ENCODE measurements at places on chromosomes 1 and 21.

GRCh38 chr1:116330342-116330652 is 42.7 kb upstream of the ATP1A1 start:
- no peak for DNase-seq

DNA sequence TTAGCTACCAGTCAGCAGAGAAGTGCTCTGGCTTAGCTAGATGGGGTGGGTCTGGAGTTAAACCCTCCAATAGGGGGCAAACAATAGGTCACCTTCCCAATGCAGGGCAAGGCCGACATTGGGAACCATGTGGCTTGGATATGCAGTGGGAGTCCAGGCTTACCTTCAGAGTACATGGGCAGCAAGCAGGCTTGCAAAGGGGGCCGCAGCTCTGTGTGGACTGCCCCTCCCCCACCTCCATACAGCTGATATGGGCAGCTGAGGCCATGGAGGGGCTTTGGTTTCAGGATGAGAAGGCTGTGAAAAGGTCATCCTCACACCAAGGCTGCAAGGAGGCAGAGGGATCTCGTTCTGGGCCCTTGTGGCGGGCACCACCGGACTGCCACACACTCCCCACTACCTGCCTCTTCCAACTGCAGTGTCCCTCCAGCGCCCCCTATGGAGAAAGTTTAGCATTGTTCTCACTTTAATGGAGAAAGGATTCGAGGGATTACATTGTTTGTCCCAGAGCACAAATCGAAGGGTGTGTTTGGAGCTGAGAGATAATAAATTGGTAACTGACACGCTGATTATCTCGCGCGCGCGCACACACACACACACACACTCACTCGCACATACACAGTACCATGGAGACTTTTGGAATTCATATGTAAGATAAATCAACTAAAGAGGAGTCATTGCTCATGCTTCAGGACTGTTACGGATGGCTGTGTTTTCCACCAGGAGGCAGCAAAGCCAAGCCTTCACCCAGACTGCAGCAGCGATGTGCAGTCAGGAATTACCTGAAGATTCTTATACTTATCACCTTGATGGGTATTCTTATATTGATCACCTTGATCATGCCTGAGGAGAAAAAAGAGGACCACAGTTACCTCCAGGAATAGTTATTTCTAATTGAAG is 7.0 kb upstream of the SMCP start:
- no peak for DNase-seq

DNA sequence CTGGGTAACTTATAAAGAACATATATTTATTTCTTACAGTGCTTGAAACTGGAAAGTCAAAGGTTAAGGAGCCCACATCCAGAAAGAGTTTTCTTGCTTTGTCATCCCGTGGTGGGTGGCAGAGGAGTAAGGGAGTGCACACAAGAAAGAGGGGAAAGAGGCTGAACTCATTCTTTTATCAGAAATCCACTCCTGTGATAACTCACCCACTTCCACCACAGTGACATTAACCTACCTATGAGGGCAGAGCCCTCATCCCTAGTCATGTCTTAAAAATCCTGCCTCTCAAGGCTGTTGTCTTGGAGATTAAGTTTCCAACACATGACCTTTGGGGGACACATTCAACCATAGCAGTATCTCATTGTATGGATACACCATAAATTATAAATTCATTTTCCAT is 32.5 kb upstream of the RGS4 start:
- no peak for DNase-seq

- no peak for DNase-seq
Observed at GRCh38 chr1:207172321-207172720, 68.3 kb downstream of the C4BPA start.

- DNase-seq: no peak
Observed at GRCh38 chr1:6235296-6235677, 477 bp downstream of the ICMT start.

DNA sequence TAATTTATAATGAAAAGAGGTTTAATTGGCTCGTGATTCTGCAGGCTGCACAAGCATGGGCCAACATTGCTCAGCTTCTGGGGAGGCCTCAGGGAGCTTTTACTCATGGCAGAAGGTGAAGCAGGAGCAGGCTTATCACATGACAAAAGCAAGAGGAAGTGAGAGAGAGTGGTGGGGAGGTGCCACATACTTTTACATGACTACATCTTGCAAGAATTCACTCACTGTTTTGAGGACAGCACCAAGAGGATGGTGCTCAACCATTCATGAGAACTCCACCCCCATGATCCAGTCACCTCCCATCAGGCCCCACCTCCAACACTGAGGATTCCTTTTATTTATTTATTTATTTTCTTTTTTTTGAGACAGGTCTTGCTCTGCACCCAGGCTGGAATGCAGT is 5.5 kb upstream of the PLEKHM2 start:
- DNase-seq: no peak

DNA sequence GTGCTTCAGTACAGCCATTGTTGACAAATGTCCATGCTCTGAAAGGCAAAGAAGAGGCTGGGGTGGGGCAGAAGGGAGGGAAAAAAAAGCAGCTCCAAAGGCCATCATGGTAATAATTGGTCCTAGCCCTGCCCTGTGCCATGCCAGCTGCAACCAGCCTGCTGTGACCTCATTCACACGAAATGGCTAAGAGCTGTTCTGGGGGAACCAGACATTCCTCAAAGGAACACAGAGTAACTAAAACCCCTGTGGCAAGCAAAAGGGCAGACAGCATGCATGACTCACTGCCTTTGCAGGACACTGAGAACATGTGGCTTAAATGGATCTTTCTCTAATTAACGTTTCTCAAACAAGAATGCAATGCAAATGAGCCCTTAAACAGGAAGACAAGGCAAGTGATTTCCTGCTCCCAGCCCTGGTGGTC is 42.3 kb downstream of the STYXL2 start:
- no peak for DNase-seq

DNA sequence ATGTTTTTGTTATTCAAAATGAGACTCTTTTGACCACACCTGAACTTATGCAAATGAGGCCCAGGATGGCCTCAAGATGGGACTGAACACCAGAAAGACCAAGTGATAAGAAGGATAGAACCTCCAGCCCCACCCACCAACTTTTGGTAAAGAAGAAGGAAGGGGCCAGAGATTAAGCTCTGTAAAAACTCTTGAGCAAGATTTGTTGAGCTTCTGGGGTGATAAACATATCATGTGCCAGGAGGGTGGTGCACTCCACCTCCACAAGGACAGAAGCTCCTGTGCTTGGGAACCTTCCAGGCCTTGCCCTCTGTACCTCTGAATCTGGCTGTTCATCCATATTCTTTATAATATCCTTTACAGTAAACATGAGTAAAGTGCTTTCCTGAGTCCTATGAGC is 5.3 kb downstream of the RSPH1 start:
- no peak for DNase-seq

GRCh38 chr1:65388908-65389695 is 31.4 kb upstream of the LEPR start:
- DNase-seq: no peak

DNA sequence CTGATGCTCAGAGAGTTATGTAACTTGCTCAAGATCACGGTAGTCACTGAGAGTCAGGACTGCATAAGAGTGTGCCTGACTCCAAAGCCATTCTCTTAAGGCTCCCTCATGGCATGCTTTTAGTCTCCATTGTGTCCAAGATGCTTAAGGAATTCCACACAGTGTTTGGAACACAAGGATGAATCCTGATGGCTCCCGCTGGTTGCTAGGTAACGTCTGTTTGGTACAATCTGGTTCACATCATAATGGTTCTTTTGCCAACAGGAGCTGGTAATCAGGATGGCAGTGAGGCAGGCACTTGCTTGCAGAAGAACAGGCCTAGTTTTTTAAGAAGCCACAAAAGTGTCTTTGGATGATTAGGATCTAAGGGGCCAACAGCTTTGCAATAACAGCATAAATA is 436.5 kb upstream of the DAB1 start:
- DNase-seq: no peak

DNA sequence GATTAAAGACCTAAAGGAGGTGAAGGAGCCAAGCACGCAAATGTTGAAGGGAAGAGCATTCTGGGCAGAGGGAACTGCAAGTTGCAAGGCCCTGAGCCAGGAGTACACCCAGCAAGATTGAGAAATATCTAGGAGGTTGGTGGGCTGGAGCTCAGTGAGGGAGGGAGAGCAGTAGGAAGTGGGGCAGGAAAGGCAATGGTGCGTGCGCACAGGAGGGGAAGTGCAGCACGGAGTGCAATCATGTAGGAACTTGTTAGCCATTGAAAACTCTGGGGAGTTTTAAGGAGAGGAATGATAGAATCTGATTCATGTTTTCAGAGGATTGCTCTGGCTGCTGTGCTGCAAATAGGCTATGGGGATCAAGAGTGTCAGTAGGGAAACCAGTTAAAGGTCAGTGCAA is 13.2 kb upstream of the IGSF3 start:
- DNase-seq: no peak

GRCh38 chr1:178563099-178563820 is 50.4 kb downstream of the TEX35 start:
- DNase-seq: no peak

DNA sequence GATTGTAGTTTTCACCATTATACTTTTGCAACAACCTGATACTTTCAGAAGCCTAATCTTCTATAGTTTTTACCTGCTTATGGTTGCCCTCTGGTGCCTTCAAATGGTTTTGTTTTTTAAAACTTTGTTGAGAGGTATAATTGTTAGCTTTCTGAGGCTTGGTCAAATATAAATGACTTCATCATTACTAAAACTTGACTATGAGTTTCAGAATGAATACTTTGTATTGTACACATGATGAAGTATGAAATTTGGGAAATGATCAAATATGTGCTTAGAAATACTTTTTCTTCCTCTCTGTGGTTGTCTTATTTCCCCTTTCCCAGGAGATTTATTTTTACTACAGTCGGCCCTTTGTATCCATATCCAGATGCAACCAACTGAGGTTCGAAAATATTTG is 151.8 kb upstream of the B3GALT2 start:
- no peak for DNase-seq

- DNase-seq: no peak
Observed at GRCh38 chr1:172680733-172681275, 21.9 kb downstream of the FASLG start.

DNA sequence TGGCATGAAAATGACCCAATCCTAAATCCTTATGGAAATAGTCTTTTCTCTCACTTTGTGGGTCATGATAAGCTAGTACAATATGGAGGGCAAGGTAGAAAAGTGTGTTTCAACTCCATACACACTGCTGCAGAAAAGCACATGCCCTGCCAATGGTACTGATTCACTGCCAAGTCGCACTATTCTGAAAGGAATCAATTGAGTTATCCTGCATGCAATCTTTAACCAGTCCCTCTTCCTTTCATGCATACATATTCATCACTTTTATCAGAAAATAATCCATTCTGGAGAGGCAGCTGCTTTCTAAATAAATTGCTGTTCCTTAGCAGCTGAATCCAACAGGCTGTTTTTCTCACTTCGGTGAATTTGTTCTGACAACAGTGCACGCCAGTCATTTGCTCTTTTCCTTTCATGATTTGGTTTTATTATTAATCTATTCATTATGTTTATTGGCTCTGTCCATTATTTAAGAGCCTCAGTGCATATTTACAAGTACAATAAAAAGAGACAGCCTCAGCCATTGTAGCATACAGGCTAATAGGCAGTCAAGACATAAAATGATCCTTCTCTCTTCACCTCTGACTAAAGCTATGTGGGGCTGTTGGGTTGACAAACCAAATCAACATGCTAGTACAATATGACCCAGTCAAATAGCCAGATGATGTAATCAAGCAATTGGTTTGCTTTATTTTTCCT is 108.8 kb downstream of the CHD1L start:
- DNase-seq: no peak

DNA sequence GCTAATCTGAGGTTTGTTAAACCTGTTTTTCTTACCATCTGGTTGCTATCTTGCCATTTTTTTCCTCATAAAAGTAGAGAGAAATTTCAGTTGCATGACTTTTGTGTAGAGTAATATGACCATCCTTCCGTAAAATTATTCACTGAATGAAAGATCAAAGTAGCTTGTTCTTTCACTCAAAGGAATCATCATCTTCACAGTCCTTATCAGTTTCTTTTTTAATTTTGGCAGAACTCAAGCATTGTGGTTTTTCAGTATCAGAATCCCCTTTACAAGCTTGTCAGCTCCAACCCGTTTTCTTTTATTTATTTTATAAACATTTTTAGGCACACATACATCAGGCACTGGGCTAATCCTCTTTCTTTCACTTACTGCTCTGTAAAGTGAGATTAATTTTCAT is 91.7 kb downstream of the UBE2U start:
- no peak for DNase-seq

DNA sequence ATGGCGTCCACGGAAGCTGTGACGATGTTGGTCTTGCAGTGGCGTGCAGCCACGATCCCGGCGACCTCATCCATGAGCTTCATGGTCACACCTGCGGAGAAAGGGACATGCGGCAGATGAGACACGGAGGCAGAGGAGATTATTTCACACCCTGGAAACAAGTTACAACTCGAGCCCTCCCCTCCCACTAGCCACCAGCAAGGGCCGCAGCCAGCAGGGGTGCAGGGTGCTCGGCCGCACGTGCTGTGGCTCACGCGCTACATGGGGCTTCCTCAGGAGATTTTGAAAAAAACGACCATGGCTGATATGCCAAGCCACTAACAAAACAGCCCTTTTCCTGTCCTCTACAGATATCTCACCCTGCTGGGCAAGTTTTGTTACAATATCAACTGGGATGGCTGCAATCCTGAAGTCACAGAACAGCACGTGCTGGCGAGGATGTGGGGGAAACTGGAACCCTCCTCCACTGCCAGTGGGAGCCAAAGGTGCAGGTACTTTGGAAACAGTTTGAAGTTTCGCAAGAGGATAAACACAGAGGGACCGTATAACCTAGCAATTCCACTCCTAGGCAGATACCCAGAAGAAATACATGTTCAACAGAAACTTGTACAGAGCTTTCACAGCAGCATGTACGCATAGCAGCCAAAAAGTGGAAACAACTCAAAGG is 34.1 kb upstream of the GPR153 start:
- no peak for DNase-seq

GRCh38 chr1:111469539-111469938 is 4.2 kb upstream of the C1orf162 start:
- DNase-seq: no peak

GRCh38 chr1:60126723-60127122 is 53.2 kb upstream of the C1orf87 start:
- DNase-seq: peak; percentile 22

GRCh38 chr1:193070942-193071341 is 11.5 kb downstream of the RO60 start:
- no peak for DNase-seq

DNA sequence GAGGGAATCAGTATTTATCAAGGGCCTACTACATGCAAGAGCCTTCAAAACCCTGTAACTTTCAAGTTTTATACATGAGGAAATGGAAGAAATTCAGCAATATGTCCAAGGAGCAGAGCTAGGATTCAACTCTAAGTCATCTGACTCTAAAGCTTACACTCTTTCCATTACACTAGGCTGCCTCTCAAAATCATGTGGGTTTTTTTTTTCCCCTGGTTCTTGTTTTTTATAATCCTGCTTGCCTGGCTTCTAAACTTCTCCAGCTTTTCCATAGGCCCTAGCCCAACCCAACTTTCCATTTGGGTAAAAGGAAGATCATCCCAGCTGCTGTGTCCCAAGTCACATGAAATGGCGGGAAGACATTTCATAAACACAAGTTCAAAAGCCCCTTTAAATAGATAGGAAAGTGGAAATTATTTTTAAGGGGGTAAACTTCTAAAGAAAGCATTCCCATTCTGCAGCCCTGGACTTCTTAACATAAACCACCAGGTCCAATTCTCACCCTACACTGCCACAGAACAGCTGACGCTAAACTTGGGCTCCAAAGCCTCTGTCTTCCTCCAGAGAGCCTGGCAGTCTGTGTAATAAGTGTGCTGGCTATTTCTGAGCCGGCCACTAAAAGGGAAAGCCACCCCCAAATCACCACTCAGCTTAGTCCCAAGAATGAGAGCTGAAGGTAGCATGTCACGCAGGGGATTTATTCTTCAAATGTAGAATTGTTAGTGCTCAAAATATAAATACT is 46.9 kb downstream of the ITPKB start:
- no peak for DNase-seq

All from NCI-H524 treated with DMSO at 0.1 percent for 48 hours (cell line).